Activated CD4-positive, alpha-beta T cell treated with anti-CD3 and anti-CD28 coated beads for 24 hours (primary cell): ENCODE measurements at places on chromosomes 5 and 9.

GRCh38 chr9:22008384-22008716, 755 bp downstream of the CDKN2B start:
- DNase-seq = no peak

DNA sequence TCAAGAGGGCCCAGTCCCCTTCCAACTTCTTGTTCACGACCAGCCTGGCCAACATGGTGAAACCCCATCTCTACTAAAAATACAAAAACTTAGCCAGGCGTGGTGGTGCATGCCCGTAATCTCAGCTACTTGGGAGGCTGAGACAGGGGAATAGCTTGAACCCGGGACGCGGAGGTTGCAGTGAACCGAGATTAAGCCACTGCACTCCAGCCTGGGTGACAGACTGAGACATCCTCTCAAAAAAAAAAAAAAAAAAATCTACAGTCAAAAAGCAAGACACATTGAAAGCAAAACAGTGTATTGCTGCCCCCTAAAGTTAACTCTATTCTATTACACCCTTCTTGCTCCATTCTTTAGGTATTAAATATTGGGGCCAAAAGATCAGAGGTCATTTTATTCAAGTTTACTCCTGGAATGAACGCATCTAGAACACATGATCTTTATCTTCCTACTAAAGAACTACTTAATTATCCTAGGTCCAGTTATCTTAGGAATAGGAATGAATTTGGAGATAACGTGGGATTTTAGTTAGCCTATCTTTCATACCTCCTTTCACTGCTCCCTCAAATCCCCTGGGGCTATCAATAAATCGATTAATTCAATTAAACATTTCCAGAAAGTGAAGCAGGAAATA, 2.4 kb downstream of the ATG12 start:
- no peak for DNase-seq

DNA sequence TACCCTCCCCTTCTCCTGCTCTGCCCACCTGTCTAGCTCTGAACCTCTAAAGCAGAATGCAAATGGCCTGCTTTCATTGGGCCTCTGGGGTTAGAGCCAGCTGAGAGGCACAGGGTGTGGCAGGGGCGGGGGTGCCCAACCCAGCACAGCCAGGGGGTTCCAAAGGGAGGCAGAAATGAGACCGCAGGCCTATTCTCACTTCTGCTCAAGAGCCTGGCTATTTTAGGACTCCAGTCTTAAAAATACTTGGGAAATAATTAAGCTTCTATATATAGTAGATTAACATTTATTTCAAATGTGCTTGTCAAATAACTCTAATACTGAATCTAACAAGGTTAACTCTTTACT, 5.7 kb downstream of the QSOX2 start:
- no peak for DNase-seq

GRCh38 chr5:119355244-119355638, 578 bp upstream of the TNFAIP8 start:
- no peak for DNase-seq

DNA sequence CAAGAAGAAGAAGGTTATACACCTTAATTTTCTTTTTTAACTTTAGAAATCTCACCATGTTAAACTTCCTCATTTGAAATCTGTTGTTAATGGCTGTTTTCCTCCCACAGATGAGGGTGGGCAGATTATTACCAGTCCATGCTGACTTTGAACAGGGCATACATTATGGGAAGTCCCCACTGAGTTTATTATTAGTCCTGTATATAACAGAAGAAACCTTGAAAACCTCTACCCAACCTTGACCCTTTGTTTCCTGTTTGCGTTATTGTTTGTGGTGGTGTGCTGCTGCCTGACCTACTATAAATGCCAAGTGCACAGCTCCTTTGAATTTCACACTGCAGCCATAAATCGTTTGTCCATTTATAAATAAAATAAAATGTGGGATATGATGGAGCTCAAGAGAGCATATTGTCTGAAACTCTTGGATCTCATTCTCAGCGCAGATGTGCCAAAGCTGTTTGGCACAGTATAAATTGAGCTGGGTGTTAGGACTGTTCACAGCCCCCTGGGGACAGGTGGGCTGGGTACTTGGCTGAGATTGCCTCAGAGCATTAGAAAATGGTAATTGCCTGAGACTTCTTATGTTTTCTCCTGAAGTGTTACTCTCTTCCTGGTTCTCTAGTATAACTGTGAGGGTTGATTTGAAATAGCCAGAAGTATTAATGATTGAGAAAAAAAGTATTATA, 139.6 kb downstream of the SPATA31D1 start:
- no peak for DNase-seq

- no peak for DNase-seq
Measured at GRCh38 chr9:135780626-135781025, 78.6 kb downstream of the KCNT1 start.
